Dorsolateral prefrontal cortex (tissue), 122 donors: ENCODE measurements at places on chromosomes 5 and 9. TPM values are rescaled to one million over a fixed set of nuclear protein-coding genes. Genes with fewer than 3 reads are reported as not detected.

The PCDH1 gene
- 81.8 TPM for total RNA-seq

The WDR31 gene
- total RNA-seq: 9.4 TPM

The UBQLN1 gene
- total RNA-seq: 170 TPM

The MRNIP gene
- 106 TPM for total RNA-seq

The CATSPER3 gene
- 0.94 TPM for total RNA-seq

The GPR21 gene
- 28.5 TPM for total RNA-seq

The LURAP1L gene
- 6.1 TPM for total RNA-seq

The IL9 gene
- not detected for total RNA-seq

The HDHD3 gene
- total RNA-seq: 17.2 TPM

The GAPT gene
- 0.93 TPM for total RNA-seq

The CCDC192 gene
- not detected for total RNA-seq

The LHX2 gene
- 78.6 TPM for total RNA-seq

The SPATA31A6 gene
- total RNA-seq: not detected

The ACOT12 gene
- not detected for total RNA-seq

The PRSS3 gene
- total RNA-seq: 34.2 TPM

The DIPK1B gene
- 34.2 TPM for total RNA-seq

The OTP gene
- total RNA-seq: not detected

The CAVIN4 gene
- 4.4 TPM for total RNA-seq
